ENCODE measurements at places on chromosomes 12 and 14. TPM values are rescaled to one million over a fixed set of nuclear protein-coding genes. Genes with fewer than 3 reads are reported as not detected.

TAS2R50 gene
- 2.4 TPM for polyA plus RNA-seq

KCNH5 gene
- 0.68 TPM for polyA plus RNA-seq

RAD9B gene
- 0.90 TPM for polyA plus RNA-seq

PLA2G1B gene
- polyA plus RNA-seq, result not detected

SLC7A8 gene
- polyA plus RNA-seq, result 0.21 TPM

TOMM20L gene
- not detected for polyA plus RNA-seq

CPSF6 gene
- polyA plus RNA-seq, result 162 TPM

NANOG gene
- polyA plus RNA-seq, result not detected

LRTM2 gene
- polyA plus RNA-seq, result 2.4 TPM

METTL25 gene
- 11.1 TPM for polyA plus RNA-seq

BHLHE41 gene
- not detected for polyA plus RNA-seq

GUCY2C gene
- polyA plus RNA-seq, result 0.06 TPM
